ENCODE measurements at places on chromosomes 11 and 22. TPM values are rescaled to one million over a fixed set of nuclear protein-coding genes. Genes with fewer than 3 reads are reported as not detected.

DNA sequence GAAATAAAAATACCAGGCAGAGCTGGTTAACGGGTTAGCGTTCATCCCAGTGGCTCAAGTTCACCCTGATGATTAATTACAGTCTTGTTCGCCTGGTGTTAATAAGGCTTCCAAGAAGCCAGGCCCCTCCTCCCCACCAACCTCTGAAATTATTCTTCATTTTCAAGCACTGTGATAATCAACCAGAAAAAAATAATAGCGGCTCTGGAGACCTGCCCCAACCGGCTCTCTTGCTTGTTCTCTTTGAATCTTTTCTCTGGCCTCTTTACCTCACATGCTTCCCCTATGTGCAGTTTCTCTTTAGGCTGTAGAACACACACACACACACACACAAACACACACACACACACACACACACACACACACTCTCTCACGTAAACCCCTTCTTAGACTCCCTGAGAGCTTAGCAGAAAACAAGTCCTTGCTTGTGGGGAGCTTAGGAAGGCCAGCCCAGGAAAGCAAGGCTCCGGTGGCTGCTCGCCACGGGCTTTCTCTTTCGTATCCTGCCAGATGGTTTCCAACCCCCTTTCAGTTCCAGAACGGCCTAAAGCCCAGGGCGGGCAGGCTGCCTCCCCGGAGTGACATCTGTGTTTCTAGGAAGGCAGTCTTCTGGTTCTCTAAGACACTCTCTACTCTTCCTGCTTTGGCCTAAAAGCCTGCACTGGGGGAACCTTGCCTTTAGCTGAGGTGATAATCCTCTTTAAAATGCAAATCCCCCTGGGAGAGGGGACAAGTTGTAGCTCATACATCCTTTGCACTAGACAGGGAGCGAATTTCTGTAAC, 106.4 kb upstream of the SESN3 start:
- no peak overlapping the region for H3K4me3 ChIP-seq
- DNase-seq: peak; percentile 45
- no peaks in the 10 kb centered on the region for H3K36me3 ChIP-seq

- no peaks in the 10 kb centered on the region for H3K36me3 ChIP-seq
- H3K4me3 ChIP-seq: no peak overlapping the region
- H3K27me3 ChIP-seq: no peaks in the 10 kb centered on the region
- no peak overlapping the region for H3K27ac ChIP-seq
- H3K4me1 ChIP-seq: no peaks in the 10 kb centered on the region
These were observed 29.8 kb upstream of the TTLL12 start for GRCh38 chr22:43216738-43217137.

DNA sequence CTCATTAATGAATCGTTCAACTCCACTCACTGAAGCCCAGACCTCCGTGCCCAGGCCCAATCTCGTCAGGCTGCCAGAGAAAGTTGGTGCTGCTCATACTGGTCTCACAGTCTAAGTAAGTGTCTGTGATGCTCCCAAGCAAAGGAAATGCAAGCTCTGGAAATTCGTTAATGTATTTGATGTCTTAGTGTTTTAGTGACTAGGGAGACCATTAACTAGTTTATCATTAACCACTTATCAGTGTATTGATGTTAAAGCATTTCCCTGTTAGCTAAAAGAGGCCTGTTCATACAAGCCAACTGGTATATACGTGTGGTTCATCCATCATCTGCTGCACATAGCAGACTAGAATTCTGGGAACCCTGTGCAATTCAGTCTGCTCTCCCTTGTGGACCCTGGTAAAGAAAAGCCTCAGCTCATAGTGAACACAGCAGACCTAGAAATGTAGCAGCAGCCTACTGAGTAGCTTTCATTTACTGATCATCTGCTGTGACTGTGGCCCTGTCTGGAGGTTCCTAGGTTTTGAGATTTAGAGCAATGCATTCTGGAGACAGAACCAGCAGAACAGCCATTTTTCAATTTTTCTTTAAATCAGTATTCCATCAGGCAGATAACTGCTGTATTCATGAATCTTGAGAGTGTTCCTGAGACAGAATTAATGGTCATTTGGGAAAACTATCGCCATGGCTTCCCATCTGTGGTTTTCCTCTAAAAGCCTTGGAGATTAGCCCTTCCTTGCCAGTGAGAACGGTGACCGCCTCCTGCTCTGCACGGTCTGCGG, 15.7 kb upstream of the AIFM3 start:
- H3K27ac ChIP-seq: no peak overlapping the region
- no peaks in the 10 kb centered on the region for H3K27me3 ChIP-seq
- H3K36me3 ChIP-seq: peaks cover 39% of the 10 kb centered on the region
- H3K4me1 ChIP-seq: peaks cover 1% of the 10 kb centered on the region

DNA sequence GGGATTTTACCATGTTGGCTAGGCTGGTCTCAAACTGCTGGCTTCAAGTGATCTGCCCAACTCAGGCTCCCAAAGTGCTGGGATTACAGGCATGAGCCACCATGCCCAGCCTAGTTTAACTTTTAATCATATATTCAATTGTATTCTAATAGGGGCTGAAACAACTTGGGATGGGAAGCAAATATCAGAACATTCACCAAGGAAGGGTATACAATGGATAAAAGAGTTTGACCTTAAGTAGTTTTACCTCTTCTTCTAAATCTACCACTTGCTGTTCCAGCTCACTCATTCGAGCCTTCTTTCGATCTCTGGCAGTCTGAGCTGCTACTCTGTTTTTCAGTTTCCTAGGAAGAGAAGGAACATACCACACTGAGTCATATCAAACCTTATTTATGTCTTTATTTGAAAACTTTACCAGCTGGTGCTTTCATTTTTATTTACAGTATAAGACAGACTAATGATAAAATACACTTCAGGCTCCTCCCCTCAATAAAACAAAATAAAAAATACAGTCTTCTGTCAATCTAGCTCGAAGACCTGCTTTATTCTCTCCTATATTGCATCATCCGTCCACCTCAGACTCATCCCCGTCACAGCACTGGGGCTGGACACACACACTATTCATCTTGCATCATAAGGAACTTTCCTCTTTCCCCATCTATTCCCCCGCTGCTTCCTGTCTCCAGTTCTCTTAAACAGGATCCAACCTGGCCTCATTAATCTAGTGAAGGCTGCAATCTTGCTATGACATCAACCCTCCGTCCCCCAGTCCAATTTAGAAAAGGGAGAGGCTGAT, 1.4 kb downstream of the XBP1 start:
- H3K36me3 ChIP-seq: peaks cover 35% of the 10 kb centered on the region
- H3K4me3 ChIP-seq: peak overlapping the region; percentile 81
- no peaks in the 10 kb centered on the region for H3K27me3 ChIP-seq
- peak; percentile 74 for DNase-seq
- peaks cover 62% of the 10 kb centered on the region for H3K4me1 ChIP-seq

DNA sequence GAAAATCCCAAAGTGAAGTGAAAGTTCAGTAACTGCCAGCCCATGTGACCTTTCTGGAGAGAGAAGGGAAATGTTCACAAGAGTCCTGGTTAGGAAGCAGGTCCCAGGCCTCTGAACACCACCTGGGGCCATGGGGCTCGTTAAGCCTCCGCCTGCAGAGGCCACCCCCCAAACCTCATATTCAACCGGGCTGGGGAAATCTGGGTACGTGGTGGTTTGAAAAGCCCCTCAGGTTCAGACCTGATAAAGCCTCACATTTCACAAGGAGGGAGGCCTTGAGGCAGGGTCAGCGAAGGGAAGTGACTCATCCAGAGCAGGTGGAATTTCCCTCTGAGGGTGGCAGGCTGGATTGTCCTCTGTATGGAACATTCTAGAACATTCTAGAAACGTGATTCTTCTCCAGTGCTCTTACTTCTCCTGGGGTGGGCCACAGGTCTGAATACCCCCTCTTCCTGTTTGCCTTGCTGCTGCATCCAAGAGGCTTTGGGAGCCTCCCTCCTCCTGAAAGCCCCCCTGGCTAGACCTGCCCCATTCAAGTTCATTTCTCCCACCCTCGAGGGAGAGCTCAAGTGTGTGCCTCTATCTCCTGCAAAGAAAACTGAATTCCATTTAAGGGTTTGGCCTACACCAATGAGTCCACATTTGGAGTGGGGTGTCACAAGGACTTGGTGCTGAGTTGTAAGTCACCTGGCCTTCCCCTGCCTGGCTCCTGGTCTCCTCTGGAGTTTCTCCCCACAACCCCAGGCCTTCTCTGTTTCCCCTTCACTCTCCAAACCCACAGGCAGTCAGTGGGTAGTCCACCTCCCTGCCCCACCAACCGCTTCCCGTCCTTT, 6.3 kb downstream of the FXYD2 start:
- H3K36me3 ChIP-seq: no peaks in the 10 kb centered on the region
- H3K27ac ChIP-seq: no peak overlapping the region
- H3K27me3 ChIP-seq: no peaks in the 10 kb centered on the region
- no peak overlapping the region for H3K4me3 ChIP-seq
- H3K4me1 ChIP-seq: peaks cover 49% of the 10 kb centered on the region

- H3K27ac ChIP-seq: no peak overlapping the region
- H3K4me1 ChIP-seq: no peaks in the 10 kb centered on the region
- H3K27me3 ChIP-seq: no peaks in the 10 kb centered on the region
- DNase-seq: no peak
- H3K36me3 ChIP-seq: no peaks in the 10 kb centered on the region
These were observed 78.7 kb upstream of the GRAMD1B start for GRCh38 chr11:123351375-123351774.

NLRP14 gene
- total RNA-seq: not detected

Data from upper lobe of left lung (tissue), 6 donors.